NCI-H1930 (cell line): ENCODE measurements at places on chromosomes 3 and 15.

DNA sequence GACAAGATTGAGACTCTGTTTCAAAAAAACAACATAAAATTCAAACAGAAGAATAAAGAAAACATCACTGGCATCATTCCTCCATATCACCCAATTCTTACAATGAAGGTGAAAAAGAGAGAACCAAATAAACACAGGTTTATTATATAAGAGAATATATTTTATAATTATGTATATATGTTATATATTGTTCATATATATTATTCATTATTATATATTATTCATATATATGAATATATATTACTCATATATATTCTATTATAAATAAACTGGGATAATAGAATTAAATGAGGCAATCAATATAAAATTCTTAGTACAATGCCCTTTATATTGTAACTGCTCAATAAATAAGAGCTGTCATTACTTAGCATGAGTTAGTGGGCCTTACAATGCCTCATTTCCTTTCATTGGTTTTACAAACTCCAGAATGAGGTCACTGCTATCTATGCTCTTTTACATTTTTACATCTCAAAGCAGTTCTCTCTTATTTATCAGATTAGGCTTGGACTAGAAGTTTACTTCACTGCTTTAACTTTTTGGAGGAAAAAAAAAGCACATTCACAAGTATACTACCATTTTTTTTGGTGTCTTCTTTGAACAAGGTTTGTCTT, 135.5 kb upstream of the TTC14 start:
- no peak for DNase-seq

DNA sequence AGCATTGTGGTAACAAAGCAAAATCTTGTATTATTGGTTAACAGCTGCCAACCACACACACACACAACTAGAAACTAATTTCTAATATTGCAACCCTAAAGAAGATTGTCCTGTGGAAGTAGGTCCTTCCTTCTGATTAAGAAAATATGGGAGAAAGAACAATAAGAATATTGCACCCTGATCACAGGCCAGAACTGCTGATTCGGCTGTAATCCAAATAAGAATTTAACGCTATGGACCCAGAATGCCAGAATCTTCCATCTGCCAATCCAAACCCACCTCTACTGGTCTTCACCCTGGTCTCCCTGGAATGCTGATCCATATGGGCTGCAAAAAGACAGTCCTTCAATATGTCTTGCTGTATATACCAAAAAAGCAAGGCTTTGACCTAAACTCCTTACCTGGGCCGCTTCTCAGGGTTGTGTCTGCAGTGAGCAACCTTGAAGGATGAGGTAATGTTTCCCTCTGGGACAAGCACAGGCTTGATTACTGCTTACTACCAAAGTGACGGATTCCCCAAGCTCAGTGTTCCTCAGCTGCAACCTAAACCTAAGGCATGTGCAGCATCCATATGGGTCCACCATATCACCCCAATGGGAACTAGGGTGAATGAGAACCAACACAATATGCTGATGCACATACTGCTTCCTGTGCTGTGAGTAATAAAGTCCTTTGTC, 8.0 kb downstream of the CCDC14 start:
- DNase-seq, result no peak

DNA sequence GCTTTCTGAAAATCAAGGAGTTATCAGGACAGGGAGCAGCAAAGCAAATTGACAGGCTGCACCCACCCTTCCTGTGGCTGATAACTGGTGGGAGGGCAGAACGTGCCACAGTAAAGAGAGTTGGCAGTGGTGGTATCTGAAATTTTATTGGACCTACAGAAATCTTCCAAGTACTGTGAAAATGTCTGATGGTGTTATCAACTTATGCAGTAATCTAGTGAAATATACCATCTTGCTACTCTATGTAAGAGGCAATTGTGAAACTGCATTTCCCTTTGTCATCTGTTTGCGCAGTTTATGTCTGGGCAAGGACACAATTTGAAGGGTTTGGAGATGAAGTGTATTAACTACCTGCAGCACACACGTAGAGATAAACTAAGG, 1.5 kb downstream of the PLCL2 start:
- DNase-seq, result no peak

DNA sequence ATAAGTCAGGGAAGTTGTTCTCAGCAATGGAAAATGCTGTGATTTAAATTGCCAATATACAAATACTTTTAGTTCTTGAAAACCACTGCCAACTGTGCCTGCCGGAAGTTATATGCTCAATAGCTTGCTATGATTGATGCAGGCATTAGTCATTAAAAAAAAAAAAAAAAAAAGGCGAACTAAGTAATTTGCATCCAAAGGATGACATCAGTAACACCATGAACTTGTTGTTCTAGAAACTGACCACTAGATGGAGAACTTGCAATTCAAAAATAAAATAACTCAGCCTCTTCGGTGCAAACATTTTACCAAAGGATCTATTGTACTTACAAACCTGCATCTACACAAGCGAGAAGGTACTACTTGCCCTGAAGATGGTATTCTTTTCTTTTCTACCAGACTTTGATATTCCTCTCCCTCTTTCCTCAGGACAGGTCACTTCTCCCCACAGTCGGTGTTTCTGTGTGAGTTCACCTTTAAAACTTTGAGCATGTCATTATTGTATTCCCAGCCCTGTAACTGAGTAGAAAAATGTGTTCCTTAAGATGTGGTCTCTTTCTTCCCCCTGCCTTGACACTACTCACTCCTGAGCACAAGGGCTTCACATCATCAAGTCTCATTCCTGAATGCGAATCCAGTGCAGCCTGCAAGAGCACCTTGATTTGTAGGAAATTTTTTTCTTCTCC, 115.0 kb upstream of the VEPH1 start:
- peak; percentile 5 for DNase-seq

- DNase-seq, result no peak
Measured at GRCh38 chr15:99976811-99977271, 243.6 kb upstream of the LYSMD4 start.

DNA sequence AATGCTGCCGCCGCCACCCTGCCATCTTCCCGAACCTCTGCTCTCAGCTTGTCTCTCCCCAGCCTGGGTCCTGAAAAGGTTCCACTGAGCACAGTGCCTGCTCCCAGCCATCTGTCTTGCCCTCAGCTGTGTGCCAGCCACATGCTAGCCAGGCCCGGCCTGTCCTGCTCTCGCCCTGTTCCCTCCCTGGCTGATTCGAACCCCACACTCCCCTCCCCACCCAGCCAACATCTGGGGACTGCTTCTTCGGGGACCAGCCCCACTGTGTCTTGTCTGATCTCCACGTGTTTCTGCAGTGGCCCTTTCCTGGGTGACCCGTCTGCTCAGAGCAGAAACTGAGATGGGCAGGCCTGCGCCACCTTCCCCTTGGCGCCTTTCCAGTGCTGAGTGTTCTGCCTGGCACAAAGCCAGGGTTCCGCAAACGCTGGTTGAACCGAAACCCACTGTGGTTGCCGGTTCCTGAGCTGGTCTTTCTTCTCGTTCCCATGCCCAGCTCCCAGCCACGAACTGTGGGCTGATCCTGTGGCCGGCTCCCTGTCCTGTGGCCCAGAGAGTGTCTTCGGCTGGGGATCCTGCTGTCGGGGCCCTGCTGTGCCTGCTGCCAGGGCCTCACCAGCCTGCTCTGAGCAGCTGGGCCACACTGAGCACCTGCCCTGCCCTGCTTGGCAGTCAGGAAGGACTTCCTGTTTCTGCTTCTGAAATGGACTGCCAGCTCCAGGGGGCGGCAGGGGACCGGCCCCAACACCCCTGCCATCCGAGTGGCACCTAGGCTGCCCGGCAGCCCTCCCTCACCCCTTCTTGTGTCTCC, 62.7 kb upstream of the KLF13 start:
- DNase-seq, result no peak

DNA sequence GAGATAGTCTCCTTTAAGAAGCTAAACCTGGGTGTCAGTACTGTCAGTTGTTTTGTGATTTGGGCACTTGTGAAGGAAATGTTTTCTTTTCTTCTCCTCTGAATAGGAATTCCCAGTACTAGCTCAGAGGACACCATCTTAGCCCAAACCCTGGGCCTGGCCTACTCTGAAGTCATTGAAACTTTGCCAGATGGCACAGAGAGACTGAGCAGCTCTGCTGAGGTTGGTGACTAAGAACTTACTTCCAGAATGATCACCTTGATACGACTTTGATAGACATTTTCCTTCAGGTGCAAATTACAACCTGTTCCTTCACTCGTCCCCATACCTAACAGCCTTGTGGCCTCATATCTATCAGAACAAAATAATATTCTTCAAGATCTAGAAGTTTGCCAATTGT, 100.2 kb downstream of the LARS2 start:
- DNase-seq, result no peak

DNA sequence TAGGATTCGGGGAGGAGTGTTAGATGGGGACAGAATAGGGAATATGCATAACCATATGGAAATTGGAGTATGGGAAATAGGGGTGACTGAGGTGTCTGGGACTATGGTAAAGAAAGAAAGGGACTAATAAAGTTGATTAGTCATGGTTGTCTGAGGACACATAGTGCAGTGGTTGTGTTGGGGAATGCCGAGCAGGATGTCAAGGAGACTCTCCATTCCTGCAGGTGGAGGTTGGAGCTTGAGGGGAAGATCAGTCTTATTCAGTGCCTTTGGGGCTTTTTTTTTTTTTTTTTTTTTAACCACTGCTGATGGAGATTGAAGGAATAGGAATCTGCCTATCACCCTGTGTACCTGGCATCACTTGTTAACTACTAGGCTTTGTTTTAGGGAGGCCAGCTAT, 10.8 kb downstream of the NMD3 start:
- no peak for DNase-seq

DNA sequence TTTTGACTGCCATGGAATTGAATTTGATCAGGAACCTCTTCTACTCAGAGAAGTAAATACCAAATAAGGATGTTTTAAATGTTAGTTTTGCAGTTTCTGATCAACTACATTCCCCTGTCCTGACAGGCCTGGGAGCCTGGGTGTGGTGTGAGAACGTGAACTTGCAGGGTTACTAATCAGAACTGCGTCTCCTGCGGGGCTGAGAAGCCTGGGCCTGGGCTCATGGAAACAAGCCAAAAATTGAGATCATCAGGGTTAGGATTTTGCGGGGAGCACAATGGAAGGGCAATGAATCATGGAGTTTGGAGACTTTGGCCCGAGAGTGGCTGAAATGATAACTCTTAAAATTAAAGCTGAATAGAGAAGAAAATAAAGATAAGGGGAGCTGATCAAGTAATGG, 47.8 kb upstream of the C3orf70 start:
- no peak for DNase-seq

DNA sequence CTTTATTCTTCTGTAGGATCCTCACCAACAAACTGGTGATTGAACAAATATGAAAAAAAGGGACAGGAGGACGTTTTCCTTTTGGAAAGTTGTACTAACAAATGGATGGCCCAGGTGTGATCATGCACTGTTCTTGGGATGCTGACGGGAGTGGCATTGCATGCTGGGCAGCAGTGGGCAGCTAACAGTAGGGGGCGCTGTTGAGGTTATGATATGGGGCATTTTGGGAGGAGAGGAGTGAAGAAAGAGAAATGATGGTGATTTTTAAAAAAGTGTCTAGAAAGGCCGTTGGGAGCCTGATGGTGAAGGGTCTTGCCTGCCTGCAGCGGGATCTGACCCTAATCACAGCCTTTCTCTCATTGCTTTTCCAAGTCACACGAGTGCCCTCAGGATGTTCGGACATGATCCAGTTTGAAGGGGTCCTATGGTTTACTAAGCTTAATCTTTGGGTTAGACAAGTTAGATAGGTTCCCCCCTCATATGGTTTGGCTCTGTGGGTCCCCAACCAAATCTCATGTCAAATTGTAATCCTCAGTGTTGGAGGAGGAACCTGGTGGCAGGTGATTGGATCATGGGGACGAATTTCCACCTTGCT, 46.2 kb upstream of the PRTG start:
- no peak for DNase-seq

- DNase-seq, result no peak
Measured at GRCh38 chr15:40313531-40314398, 6.0 kb upstream of the PLCB2 start.

GRCh38 chr3:105195260-105195659, 171.4 kb upstream of the ALCAM start:
- DNase-seq, result no peak

DNA sequence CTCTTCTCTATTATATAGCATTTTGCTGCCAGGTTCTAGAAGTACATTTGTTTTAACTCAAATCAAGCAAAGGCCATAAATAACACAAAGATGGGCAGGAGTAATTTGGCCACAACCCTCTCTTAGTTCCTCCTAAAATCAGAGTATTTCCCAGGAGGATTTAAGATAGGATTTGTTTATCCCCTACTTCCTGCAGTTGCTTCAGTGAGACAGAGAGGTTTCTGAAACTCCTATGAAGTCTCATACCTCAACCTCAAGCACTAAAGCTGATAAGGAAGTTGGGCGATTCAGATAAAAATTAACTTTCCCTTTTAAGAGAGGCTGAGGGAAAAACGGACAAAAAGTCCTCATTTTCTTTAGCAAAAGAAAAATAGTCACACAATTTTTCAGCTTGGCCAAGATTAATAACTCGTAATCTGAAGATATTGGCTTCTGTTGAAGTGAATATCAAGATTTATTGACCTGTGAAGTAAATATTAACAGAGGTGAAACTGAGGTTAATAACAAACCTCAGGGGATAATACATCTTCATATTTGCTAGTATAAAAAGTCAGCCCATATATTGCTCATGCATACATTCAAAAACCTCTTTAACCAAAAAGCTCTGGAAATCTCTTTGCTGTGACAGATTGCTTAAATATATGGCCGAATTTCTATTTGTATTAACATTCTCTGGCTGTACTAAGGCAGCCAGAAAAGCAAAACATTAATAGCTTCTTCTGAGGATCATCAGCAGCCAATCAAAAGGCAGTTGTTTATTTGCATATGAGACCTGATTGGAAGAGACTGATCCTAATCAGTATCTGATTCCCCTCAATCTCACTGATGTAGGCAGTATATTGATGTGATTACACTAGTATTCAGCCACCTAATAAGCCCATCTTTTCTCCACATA, 90.6 kb upstream of the GADL1 start:
- no peak for DNase-seq

DNA sequence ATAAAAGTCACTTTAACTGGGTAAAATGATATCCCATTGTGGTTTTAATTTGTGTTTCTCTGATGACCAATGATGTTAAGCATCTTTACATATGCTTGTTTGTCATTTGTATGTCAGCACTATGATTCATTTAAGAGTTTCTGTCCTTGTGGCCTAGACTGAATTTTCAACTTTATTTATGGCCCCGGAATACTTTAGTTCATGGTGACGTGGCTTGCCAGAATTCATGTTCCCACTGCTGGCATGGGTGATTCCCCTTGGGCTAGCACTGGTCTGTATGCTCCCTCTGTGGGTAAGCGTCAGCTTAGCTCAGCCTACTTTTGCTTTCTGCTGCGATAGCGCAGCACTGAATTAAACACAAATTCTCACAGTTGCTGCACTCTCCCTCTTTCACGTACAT, 436.3 kb upstream of the SGO1 start:
- no peak for DNase-seq
